Sciatic nerve (tissue), 2 donors: ENCODE measurements at places on chromosomes 7 and 10. TPM values are rescaled to one million over a fixed set of nuclear protein-coding genes. Genes with fewer than 3 reads are reported as not detected.

The ZNF727 gene
- 6.8 TPM for total RNA-seq

The SOSTDC1 gene
- total RNA-seq = 1.4 TPM

The TSPAN12 gene
- 7.6 TPM for total RNA-seq

The CYP26C1 gene
- 0.85 TPM for total RNA-seq

The NODAL gene
- total RNA-seq = not detected

The PNLIPRP1 gene
- 1.2 TPM for total RNA-seq

The CLDN3 gene
- not detected for total RNA-seq

The PAPOLB gene
- 0.98 TPM for total RNA-seq

The CDH23 gene
- total RNA-seq = 20.1 TPM

DNA sequence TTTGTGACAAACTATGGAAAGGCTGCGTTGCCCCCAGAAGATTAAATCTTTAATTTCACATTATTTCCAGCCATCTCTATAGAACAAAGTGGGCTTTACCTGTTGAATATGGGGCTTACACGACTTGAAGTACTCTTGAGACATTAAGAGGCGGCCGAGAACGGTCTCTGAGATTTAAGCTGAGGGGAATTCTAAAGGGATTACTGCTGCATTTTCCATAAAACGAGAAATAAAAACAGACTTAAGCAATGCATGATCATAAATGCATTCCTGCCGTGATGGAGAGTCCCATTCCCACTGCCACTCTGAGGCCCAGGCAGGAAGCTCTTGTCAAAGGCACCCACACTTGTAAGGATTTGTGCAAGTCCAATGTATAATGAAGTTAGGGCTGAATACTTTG lies 329.7 kb upstream of the SHH start:
- peak; percentile 23 for DNase-seq

- no peak for DNase-seq
Measured at GRCh38 chr7:70787771-70788170, 344.2 kb upstream of the GALNT17 start.

DNA sequence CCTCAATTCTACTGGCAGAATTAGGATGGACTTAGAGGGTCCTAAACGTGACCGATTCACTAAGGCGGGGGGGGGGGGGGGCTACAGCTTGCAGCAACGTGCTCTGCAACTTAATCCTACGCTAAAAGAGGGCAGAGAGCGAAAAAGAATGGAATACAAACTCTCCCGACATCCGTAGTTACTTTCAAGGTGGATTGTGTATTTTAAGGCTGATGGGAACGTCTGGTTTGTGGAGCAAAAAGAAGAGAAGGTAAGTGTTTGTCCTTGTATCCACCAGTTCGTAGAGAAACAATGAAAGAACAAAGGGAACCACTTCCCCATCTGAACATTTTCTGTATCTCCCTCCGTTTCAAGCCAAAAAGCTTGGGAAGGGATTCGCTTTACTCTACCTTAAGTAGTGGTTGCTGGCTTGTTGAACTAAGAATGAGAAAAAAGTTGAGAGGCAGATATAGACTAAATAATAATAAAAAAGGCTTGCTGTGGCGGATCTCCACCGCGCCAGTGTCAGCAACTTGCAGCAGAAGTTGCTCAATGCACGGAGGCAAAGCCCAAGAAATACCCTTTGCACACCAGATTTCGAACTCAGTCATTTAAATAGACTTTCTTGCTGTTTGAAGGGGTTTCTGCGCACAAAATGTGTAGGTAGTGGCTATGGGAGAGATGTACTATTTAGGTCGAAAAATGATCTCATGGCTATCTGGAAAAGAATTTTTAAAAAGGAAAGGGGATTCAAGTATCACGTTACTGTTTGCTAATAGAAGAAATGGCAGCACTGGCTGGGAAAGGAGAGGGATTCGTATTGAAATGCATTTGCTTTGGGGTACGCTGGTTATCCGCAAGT lies 736 bp downstream of the SKIDA1 start:
- DNase-seq = no peak

GRCh38 chr10:35126062-35126529 lies 550 bp upstream of the CREM start:
- no peak for DNase-seq

DNA sequence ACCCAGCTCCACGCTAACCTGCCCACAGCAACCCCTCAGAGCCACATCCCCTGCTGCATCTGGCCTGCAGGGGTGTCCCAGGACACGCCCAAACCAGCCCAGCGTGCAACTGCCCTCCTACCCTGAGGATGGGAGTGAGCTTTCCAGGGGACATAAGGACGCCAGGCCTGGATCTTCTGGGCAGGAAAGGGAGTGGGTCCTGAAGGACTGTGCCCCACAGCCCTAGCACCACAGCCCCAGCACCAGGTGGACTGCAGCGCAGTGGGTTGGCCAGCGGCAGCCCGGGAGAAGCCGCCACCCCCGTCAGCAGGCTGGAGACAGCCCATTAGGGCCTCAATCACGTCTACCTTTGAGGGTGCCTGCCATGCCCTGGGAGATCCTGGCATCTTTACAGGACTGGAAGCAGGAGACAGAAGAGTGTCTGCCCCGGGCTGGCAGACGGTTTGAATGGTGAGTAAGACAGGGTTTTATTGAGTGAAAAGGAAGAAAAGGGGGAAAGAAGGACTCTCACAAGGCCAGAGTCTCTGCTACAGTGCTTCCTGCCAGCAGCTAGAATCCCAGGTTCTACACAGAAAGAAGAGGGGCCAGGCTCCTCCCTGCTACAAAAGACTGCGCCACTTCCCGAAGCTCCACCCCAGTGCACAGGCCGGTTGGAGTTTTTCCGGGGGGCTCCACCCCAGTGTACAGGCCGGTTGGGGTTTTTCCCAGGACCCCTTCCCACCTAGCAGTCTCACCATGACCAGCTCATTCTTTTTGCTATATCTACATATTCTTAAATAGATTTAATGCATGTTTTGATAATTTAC lies 69.8 kb upstream of the KCTD7 start:
- DNase-seq = no peak

- no peak for DNase-seq
Measured at GRCh38 chr10:82925547-82925946, 1050.6 kb downstream of the NRG3 start.

- DNase-seq = no peak
Measured at GRCh38 chr7:63030061-63030460, 968.6 kb upstream of the ZNF722 start.

- DNase-seq = no peak
Measured at GRCh38 chr10:113539789-113540188, 13.1 kb upstream of the HABP2 start.

- no peak for DNase-seq
Measured at GRCh38 chr10:11782793-11783557, 40.2 kb upstream of the PROSER2 start.

DNA sequence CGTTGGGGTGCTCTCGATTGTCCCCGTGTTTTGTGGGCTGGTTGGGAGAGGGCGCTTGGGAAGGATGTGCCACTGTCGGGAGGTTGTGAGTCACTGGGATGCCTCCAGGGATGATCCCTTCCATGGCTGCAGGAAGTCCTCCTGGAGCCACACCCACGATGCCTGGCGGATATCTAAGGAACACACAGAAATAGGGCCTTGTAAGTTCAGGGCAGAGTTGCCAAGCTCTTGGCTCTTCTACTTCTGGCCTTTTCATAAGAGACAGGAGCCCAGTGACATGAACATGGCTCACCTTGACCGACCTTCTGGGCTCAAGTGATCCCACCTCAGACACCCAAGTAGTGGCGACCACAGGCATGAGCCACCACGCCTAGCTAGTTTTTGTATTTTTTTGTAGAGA lies 47.6 kb downstream of the ZRANB1 start:
- DNase-seq = no peak

DNA sequence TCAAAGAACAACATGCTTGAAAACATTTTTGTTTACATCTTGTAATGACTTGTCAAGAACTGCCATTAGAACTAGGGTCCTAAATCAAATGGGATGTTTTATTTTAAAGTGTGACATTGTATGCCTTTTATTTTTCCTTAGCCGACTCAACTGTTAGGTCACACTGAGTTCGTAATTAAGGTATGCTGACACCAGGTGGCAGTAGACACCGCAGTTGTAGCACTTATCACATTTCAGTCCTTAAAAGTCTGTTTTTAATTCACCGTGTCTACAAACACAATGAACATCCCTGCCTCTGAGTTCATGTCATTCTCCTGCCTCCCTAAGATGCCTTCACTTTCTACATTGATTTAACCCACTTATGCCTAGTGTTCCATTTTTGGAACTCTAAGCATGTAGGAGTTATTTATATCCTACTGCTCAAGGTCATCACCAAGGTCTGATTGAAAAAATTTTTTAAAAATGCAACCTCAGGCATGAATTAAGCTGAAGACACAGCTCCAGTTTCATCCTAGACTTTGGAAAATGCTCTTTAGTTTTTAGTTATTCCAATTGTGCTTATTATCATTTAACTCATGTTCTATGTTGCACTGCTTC lies 186.1 kb downstream of the BMPER start:
- no peak for DNase-seq

GRCh38 chr10:28343987-28344895 lies 41.4 kb upstream of the MPP7 start:
- no peak for DNase-seq

- DNase-seq = no peak
Measured at GRCh38 chr10:88028654-88029053, 165.2 kb downstream of the PTEN start.

DNA sequence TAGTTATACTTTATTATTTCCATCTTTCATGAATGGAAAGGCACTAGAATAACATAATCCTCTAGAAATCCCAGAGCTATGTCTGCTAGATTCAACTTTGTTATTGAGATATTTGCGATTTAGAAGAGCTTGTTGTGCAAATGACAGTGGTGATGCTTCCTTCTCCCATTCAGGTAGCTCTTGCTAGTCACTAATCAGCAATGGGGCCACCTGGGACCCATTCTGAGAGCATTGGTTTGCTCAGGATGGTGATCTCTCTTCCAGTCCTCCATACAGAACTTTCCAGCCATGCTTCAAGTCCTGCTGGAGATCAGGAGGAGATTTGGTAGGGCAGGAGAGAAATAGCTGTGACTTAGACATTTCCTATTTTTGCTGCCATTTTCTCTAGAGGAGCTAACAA lies 65.8 kb upstream of the WNT16 start:
- DNase-seq = no peak
